ENCODE measurements at places on chromosomes 3 and 15. TPM values are rescaled to one million over a fixed set of nuclear protein-coding genes. Genes with fewer than 3 reads are reported as not detected.

The TF gene
- total RNA-seq = 0.03 TPM

The NMD3 gene
- total RNA-seq = 29.3 TPM

The CHRNA3 gene
- total RNA-seq = not detected

The CCDC14 gene
- 33.0 TPM for total RNA-seq

The TP63 gene
- total RNA-seq = not detected

The FBXL2 gene
- not detected for total RNA-seq

The ARID3B gene
- 5.1 TPM for total RNA-seq

The SUSD5 gene
- not detected for total RNA-seq

The PCCB gene
- total RNA-seq = 45.3 TPM

The SAMD7 gene
- total RNA-seq = not detected

The GUCA1C gene
- not detected for total RNA-seq

The HEG1 gene
- total RNA-seq = 0.33 TPM

The SLC28A1 gene
- 0.08 TPM for total RNA-seq

The FAM227B gene
- total RNA-seq = 0.18 TPM

The GABRR3 gene
- not detected for total RNA-seq

The MYLK gene
- 20.5 TPM for total RNA-seq

The ZNF502 gene
- 0.23 TPM for total RNA-seq

The AADAC gene
- 0.08 TPM for total RNA-seq

The SPINK8 gene
- not detected for total RNA-seq

The FSD2 gene
- total RNA-seq = not detected

The RGMA gene
- total RNA-seq = not detected

The ATP10A gene
- not detected for total RNA-seq

Measured in HT-29 (cell line).